ENCODE measurements at places on chromosomes 12 and 14.

- no peak for DNase-seq
These were observed 81.1 kb upstream of the ST8SIA1 start for GRCh38 chr12:22415342-22416309.

DNA sequence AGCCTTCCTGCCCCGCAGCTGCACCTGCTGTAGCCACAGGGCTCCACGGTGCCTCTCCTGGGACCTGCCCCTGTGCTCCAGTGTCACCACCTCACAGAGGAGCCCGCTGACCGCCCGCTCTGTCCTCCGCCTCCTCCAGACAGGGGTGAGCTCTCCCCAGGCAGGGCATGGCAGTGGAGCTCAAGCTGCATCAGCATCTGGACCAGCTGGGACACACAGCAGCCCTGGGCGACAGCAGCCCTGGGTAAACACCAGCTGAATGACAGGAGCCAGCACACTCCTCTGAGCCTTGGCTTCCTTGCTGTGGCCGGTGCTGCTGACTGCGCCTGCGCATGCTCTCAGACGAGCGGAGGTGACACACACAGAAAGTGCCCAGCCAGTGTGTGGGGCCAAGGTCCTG, 22.0 kb downstream of the CHGA start:
- DNase-seq = no peak

GRCh38 chr14:34582117-34582680, 42.7 kb upstream of the EAPP start:
- DNase-seq = no peak

- no peak for DNase-seq
These were observed 8.2 kb upstream of the MIS18BP1 start for GRCh38 chr14:45261209-45261608.

- DNase-seq = no peak
These were observed 275.1 kb downstream of the NRXN3 start for GRCh38 chr14:78445275-78445674.

- DNase-seq = no peak
These were observed 728.3 kb downstream of the TMTC2 start for GRCh38 chr12:83414981-83415380.

DNA sequence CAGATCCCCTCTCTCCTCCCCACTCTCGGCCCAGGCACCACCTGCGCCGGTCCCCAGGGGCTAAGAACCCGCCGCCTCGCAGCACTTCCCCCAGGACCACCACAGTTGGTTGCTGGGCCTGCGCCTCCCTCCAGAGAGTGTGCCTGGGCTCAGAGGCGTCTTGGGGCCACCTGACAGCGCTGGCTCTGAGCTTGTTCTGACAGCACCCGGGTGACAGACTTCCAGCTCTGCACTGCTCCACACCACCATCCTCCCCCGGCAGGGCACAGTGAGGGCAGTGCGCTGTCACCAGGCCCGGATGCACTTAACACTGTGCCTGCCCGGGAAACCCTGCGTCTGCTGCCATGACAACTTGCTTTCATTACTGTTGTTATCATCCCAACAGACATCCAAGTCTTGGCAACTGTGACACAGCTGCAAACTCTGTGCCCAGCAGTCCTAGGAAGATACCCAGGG, 6.6 kb downstream of the BRF1 start:
- DNase-seq = no peak

GRCh38 chr12:4169531-4169930, 104.0 kb upstream of the CCND2 start:
- no peak for DNase-seq

GRCh38 chr12:1728824-1729223, 38.0 kb downstream of the ADIPOR2 start:
- no peak for DNase-seq

GRCh38 chr12:3077572-3078081, 448 bp downstream of the TSPAN9 start:
- DNase-seq = no peak

GRCh38 chr12:100267603-100268281, 765 bp downstream of the SCYL2 start:
- no peak for DNase-seq

GRCh38 chr14:76088771-76089571, 62.8 kb upstream of the GPATCH2L start:
- DNase-seq = no peak

GRCh38 chr14:70208380-70208779, 19.6 kb upstream of the SLC8A3 start:
- DNase-seq = no peak
